ENCODE measurements at places on chromosomes 2 and 18.

DNA sequence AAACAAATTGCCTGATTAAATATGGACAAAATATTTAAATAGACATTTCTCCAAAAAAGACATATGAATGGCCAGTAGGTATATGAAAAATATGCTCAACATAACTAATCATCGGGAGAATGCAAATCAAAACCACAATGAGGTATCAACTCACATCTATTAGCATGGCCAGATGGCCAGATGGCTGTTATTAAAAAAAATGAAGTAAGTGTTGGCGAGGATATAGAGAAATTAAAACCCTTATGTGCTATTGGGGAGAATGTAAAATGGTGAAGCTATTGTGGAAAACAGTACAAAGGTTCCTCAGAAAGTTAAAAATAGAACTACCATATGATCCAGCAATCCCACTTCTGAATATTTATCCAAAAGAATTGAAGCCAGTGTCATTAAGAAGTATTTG, 272.3 kb upstream of the ZNF804A start:
- no peak for DNase-seq

GRCh38 chr2:69948032-69948962, 13.1 kb downstream of the ASPRV1 start:
- no peak for DNase-seq

DNA sequence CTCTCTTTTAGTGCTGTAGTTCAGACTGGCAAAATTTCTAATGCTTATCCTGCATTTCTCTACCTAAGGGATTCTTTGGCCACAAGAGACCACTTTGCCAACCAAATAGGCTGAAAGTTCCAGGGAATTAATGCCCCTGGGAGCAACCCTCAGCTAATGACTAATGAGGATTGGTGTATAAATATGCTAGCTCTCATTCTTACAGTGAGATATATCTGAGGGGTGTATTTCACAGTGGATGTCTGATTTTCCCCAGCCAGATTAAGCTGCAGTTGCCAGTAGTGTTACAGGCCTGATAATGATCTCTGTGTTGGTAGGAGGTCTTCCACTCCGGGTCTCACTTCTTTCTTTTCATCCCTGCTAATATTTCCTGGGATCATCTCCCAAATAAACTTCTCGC, 90.4 kb downstream of the GULP1 start:
- no peak for DNase-seq

- no peak for DNase-seq
These were observed 199.1 kb upstream of the NRXN1 start for GRCh38 chr2:51231071-51231470.

- DNase-seq, result no peak
These were observed 51.4 kb downstream of the GREB1L start for GRCh38 chr18:21293479-21293878.

GRCh38 chr18:27762054-27762453, 414.9 kb downstream of the CDH2 start:
- DNase-seq, result no peak

DNA sequence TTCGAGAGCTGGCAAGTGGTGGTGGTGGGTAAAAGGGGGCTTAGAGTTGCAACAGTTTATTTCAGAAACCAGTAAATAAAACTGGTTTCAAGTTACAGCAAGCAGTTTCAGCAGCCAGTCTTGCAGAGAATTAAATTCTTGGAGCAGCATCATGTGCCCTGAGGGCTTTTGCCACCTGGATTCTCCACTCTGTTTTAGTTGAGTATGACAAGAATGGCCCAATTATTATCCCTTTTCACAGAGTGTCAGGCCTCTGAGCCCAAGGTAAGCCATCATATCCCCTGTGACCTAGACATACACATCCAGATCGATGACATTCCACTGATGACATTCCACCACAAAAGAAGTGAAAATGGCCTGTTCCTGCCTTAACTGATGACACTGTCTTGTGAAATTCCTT, 72.8 kb upstream of the FANCL start:
- DNase-seq, result no peak

DNA sequence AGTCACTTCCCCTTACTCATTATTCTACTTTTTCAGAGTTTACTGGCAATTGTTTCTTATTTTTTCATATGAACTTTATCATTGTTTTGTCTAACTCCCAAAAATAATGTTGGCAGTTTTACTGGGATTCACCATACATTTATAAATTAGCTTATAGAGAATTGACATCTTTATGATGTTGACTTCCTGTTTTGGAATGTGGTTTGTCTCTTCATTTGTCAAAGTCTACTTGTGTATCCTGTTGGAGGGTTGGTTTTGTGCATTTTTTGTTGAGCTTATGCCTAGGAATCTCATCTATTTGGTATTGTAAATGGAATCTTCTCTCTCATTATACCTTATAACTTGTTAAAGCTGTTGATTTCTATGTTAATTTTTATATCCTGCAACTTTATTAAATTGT, 16.4 kb downstream of the EPC2 start:
- DNase-seq, result no peak

DNA sequence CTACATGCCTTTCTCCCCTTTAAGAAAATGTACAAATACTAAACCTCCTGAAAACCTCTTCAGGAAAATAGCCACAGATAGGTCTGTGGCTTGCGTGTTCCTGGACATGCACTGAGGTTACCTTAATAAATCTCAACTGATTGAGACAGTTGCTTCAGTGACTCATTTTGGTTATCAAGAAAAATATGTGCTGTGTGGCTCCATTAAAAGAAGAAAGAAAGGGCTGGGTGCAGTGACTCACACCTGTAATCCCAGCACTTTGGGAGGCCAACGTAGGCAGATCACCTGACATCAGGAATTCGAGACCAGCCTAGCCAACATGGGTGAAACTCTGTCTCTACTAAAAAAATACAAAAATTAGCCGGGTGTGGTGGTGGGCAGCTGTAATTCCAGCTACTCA, 27.1 kb downstream of the CREG2 start:
- no peak for DNase-seq

GRCh38 chr18:8367217-8367988, 241.8 kb upstream of the RAB12 start:
- no peak for DNase-seq

All from GM18507 (cell line).